ENCODE measurements at places on chromosomes 1 and 21.

GRCh38 chr1:227869279-227869842, 53.9 kb downstream of the PRSS38 start:
- no peak for DNase-seq

GRCh38 chr21:31473685-31474345, 129.8 kb upstream of the TIAM1 start:
- DNase-seq = peak; percentile 12

- no peak for DNase-seq
Observed at GRCh38 chr1:49048188-49048587, 271.5 kb upstream of the BEND5 start.

DNA sequence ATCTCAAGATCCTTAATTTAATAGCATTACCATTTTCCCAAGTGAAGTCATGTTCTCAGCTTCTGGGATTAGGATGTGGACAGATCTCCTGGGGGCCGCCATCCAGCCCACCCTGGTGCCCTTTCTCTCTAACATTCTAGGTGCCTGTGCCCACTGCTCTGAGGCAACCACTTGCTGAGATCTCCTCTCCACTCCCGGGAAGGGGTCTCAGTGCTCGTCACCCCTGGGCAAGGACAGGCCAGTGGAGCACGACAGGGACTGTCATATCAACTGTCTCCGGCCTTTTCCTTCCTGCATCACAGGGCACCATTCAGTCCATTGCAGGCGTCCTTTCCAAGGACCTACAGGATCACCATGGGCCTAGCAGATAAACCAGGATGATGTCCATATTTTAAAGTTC, 304.8 kb downstream of the AJAP1 start:
- DNase-seq = no peak

DNA sequence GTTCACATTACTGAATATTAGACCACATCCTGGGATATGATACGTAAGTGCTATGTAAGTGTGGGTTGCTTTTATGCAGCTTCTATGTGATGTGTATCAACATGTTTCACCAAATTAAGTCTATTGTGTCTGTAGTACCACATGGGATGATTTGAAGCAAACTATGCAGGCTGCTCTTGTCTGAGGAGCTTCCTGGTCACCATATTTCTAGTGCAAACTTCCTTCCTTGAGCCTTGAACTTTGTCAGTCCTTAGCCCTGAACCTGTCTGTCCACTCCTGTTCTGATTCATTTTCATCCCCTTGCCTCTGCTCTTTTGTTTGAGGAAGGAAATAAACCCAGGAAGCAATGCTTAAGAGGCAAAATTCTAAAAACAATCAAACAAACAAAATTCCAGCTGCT, 117.5 kb upstream of the VANGL1 start:
- no peak for DNase-seq
